ENCODE measurements at places on chromosomes 1 and 21.

DNA sequence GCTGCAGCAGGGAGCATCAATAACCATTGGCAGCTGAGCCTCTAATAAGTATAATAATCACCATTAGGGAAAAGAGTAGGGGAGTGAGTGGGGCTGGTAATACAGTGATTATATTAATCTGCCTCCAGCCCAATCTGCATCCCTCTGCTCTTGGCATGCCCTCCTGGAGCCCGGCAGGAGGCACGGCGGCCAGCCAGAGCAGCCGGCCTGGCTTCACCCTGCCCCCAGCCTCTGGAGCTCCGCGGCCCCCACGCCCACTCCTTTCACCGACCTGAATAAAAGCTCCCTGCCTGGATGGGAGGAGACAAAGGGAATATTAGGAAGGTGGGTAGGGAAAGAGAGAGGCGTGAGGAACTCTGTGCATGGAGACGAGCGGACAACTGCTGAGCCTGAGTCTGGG, 28.3 kb downstream of the OPTC start:
- no peak for DNase-seq

DNA sequence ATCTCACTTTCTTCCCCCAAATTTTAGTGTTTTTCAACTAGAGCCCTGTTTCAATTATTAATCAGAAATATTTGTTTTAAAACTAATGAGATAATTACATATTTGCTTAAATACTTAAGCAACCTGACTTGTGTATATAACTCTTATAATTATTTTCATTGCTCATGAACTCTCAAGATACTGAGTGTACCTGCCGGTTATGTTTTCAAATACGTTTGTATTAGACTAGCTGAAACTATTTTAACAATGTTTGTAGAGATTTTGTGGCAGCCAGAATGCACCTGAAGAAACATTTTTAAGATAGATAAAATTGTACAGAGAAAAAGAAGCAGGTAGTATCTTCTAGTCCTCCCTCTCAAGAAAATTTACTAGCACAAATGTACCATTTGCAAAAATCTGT, 140.6 kb upstream of the CXADR start:
- no peak for DNase-seq

DNA sequence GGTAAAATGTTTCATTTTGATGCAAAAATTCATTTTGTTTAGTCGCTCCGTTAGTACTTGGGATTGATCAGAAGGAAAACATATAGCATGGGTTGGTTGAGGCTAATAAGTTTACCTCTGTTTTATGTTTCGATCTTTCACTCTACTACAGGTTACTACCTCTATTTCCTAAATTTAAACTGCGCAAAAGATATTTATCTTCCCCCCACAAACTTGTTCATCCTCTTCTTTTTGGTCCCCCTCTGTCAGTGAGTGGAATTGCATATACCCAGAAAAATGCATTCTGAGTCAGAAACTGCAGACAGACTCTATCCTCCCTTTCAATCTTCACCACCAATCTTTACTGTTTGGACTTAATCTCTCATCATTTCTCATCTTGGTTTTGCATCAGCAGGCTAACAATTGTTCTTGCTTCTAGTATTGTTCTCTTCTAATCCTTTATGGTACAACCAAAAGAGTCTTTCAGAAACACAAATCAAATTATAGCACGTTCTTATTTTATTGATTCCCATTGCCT, 316.0 kb upstream of the ADGRL4 start:
- DNase-seq, result no peak

GRCh38 chr1:13922466-13923110, 222.6 kb downstream of the PRDM2 start:
- DNase-seq, result no peak

DNA sequence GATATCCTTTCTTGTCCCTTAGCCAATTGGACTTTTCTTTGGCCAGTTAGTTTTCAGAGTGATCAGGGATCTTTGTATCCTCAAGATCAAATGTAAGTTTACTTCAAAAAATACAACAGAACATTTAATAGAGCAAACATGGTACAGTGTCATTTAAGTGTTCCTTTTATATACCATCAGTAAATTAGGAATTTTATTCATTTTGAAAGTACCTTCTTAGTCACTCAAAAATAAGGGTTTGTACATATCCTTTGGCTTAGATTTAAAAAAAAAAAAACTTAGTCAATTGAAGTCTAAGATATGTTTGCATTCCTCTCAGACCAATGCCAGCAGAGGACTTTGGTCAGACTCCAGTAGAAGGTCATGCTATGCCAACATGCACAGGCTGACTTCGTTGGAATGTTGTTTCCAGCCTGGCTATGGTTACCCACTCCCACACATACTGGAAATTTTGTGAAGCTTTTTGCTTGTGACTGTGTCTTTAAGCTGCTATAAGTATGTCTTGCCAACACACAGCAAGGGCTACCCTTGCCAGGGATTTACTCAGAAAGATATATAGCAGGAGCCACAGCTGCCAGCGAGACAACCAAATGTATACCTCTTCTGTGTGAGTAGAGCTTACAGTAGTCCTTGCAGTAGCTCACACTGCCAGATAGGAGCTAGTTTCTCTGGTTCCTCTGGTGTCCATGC, 81.5 kb upstream of the LRIF1 start:
- DNase-seq, result no peak

- no peak for DNase-seq
These were observed 92.2 kb upstream of the ZBTB40 start for GRCh38 chr1:22359427-22359826.

GRCh38 chr1:18915341-18915740, 13.0 kb upstream of the ALDH4A1 start:
- no peak for DNase-seq

- DNase-seq, result no peak
These were observed 41.4 kb upstream of the HMGN1 start for GRCh38 chr21:39390212-39390765.

- DNase-seq, result no peak
These were observed 64.7 kb downstream of the SLC35A3 start for GRCh38 chr1:100034470-100034869.

DNA sequence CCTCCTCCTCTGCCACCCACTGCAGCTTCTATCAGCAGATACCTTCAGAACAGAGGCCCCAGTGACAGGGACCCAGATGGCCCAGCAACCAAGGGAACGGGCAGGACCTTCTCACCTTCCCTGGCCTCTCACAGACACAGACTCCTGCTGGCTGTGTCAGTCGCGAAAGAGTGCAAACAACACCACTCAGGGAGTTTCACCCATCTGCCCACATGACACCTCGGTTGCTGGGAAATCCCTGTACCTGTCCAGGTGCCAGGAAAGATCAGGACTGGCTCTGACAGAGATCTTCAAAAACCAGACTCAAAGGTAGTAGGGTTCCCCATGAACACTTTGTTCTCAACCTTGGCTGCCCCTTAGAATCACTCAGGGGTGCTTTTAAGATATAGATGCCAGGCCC, 83.5 kb upstream of the HIVEP3 start:
- no peak for DNase-seq

DNA sequence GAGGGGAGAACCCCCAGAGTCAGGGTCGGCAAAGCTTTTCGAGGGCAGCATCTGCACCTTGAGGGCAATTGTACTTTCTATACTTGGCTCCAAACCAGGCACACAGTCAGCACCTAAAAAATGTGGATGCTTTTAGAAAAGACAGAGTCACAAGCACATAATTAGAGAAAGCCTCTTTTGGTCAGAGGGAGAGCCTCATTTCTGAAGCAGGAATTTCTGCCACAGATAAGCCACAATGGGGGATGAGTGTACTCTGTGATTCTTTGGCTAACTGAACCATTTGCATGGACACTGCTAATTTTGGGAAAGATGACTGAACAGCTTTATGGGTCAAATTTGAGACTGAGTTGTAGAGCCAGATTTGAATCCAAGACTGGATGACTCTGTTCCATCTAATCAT, 635.7 kb downstream of the KIF26B start:
- no peak for DNase-seq

DNA sequence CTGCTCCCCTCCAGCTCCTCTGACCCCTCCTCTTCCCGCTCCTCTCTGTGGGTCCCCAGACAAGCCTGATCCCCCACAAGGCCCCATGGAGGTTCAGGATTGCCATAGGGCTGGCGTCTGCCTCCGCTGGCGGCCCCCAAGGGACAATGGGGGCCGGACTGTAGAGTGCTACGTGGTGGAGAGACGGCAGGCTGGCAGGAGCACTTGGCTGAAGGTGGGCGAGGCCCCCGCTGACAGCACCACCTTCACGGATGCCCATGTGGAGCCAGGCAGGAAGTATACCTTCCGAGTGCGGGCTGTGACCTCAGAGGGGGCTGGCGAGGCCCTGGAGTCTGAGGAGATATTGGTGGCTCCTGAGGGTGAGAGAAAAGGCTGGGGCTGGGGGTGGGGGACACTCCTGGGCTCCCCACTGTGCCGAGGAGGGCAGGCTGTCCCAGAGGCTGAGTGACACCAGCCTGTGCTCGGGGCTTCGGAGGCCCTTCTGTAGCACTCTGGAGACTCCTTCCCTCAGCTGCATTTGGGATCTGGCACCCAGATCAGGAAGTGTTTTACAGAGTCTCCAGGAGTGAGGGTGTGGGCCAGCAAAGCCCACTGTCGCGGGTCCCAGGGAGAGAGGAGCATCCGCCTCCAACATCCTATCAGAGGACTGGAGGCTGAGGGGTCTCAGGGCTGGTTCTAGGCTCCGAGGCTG, 25.9 kb downstream of the IGFN1 start:
- no peak for DNase-seq

DNA sequence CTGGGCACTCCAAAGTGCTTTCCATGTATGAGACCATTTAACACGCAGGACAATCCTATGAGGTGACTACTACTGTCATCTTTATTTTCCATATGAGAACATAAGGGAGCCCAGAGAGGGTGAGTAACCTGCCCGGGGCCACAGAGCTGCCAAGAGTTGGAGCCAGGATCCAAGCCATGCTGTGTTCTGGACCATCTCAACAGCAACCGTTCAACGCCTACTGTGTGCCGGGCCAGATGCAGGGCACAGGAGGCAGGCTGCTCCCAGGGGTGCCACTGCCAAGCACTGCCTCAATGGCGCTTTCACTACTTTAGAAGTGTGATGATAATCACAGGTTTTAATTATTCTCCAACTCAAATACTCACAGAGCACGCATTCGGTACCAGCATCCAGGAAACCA, 3.8 kb downstream of the ALDH4A1 start:
- no peak for DNase-seq

GRCh38 chr1:155063550-155064110, at the start of gene EFNA4:
Gene EFNA4, plus strand, starts transcription at chr1:155063740. Its CDS starts 84 bp downstream, at chr1:155063824.
- peak; percentile 66 for DNase-seq

- DNase-seq, result no peak
These were observed 685.0 kb downstream of the ADGRL2 start for GRCh38 chr1:82485591-82486369.

DNA sequence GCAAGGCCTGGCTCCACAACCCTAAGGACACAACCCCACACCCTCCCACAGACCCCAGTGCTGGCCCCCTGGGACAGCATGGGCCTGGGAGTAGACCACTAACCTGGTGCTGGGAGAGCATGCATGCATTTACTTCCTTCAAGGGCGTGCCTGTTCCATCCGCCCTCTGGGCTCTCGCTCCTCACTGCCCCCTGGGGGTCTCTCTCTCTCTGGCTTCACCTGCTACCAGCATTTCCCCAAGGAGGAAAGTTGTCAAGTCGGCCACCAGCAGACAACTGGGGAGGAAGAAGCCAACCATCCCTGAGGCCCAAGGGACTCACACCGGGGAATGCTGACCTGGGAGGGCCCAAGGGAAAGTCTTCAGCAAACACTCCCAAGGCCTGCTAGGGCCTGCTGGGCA, 6.5 kb downstream of the LRP8 start:
- no peak for DNase-seq

GRCh38 chr1:50105433-50105832, 3.3 kb upstream of the ELAVL4 start:
- DNase-seq, result no peak

DNA sequence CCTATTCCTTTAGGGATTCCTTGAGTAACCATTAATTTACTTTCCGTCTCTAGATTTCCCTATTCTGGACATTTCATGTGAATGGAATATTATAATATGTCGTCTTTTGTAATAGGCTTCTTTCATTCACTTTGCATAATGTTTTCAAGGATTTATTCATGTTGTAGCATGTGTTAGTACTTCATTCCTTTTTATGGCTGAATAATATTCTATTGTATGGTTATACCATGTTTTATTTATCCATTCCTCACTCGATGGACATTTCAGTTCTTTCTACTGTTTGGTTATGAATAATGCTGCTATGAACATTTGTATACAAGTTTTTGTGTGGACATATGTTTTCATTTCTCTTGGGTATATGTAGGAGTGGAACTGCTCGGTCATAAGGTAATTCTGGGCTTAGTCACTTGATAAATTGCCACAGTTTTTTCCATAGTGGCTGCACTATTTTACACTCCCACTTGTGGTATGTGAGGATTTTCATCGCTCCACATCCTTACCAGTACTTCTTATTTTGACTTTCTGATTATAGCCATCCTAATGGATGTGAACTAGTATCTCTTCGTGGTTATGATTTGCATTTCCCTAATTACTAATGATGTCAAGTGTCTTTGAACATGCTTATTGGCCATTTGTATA, 17.7 kb downstream of the PPP2R5A start:
- DNase-seq, result no peak

DNA sequence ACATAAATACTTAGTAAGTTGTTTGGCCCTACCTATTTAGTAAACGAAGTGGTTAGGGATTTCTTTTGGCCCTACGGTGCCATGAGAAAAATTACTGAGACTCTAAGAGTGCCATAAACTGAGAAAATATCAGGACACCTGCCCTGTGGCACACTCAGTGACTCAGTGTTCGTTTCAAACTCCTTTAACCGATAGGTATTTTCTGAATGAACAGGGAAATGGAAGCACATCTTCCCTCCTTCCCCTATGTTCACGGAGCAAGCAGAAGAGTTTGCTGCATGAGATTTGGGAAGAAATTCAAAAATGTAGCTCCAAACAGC, 134.2 kb downstream of the KAZN start:
- DNase-seq, result no peak

GRCh38 chr1:229420765-229421164, 13.1 kb downstream of the ACTA1 start:
- no peak for DNase-seq

- no peak for DNase-seq
These were observed 4.8 kb downstream of the LMOD1 start for GRCh38 chr1:201941420-201942128.

DNA sequence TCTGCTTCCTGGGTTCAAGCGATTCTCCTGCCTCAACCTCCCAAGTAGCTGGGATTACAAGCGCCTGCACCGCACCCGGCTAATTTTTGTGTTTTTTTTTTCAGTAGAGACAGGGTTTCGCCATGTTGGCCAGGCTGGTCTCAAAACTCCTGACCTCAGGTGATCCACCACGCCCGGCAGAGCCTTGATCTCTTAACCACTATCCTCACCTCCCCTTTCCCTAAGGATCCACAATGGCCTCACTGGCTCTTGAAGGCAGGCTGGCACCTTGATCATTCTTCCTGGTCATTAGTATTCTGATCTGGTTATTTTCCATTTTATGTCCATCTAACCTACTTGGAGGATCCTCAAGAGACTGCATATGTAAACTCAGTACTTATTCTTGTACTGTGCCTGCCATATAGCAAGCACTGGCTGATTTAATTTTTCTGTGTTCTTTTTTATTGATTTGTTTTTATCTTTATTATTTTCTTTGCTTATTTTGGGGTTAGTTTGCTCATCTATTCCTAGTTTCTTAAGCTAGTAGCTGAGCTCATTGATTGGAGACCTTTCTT, 6.3 kb downstream of the RCC1 start:
- no peak for DNase-seq

Data from stimulated activated CD8-positive, alpha-beta memory T cell treated with anti-CD3 and anti-CD28 coated beads, Interleukin-7, amount 100 ng/mL, for 1 hour (primary cell).